ENCODE measurements at places on chromosomes 7 and 10.

- no peak for DNase-seq
Measured at GRCh38 chr10:6813856-6814255, 233.8 kb upstream of the PRKCQ start.

GRCh38 chr10:130932326-130933007 lies 379.1 kb downstream of the TCERG1L start:
- no peak for DNase-seq

DNA sequence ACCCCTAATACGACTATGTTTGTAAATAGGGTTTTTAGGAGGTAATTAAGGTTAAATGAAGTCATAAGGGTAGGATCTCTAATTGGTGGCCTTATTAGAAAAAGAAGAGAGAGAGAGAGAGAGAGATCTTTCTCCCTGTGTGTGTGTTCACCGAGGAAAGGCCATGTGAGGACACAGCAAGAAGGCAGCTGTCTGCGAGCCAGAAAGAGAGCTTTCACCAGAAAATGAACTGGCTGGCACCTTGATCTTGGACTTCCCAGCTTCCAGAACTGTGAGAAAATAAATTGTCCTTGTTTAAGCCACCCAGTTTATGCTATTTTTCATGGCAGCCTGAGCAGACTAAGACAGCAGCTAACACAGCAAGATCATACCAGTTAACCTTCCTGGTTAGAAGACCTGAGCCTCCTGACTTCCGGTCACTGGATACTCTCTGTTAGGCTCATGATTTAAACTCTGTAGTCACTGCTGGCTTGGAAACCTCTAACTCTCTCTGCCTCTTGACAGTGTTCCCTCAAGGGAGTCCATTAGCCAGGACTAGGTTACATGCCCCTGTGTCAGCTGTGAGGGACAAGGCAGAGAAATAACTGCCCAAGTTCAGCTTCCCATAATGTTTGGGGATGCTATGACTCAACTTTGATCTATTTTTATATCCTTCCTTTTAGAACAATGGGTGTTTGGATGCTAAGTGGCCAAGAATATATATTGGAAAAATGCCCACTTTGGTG lies 102.3 kb downstream of the DYNC1I1 start:
- DNase-seq, result no peak

DNA sequence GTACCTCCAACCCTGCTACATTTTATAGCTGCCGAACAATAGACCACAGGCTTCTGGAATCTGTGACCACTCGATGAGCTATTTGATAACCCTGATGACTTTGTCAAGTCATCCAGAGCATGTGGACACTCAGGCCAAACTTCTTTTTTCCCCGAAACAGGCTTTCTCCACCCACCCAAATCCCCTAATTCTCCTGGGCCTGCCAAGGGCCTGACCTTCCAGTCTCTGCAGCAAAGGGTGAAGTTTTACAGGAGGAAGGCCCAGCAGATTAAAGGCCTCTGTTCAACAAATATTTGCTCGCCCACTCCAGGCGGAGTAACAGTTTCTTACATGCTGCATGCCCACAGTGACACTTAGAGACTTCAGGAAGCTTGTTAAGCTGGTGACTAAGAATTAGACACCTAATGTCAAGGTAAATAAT lies 2.0 kb downstream of the JCAD start:
- no peak for DNase-seq

DNA sequence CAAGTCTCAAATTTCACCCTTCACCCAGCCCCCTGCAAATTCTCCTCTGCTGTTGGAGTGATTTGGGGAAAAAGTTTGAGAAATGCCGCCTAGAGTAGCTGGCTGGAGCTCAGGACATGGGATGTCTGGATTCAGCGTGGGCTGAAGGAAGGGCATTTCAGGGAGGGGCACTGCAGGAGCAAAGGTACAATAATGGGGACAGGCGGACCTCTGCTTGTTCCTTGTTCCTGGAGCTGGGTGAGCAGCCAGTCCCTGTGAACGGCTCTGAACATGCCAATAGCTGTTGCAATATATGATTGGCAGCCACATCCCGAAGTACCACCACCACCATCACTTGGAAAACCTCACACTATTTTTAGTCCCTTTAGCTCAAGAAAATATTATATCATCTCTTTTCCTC lies 23.4 kb downstream of the ADRA2A start:
- DNase-seq, result no peak

DNA sequence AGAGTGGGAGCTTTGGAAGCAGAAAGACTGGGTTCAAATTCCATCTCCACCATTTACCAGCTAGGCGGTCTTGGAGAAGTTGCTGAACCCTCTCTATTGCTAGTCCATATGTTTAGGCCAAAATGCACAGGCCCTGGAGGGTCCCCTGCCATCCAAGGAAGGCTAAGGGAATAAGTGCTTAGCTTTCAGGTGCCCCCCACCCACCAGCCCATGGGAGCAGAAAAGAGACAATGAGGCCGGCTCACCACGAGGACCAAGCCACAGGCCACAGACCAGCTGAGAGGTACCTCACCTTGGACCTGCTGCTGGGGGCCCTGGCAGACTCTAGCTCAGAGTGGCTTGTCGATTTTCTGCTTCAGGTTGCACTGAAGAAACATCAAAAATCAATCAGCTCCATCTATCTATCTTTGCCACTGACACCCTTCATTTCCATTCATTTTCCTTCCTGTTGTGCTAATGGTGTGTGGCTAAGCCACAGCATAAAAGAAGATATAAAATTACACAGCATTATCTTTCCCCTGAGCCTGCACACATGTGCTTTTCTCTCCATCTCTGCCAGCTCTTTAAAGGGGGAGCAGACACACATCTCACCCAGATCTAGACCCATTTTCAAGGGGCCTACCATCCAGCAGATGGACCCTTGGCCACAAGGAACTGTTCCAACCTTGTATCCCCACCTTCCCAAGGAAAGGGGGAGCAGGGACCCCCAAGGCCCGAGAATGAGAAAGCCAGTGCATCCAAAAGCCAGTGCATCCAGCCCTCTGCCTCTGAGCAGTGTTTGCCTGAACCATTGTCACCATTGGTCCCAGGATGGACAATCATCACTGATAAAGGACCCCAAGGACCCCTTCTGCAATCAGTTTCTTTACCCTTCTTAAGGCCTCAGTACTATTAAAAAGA lies 65.4 kb downstream of the GRID1 start:
- no peak for DNase-seq
